Brain pericyte (primary cell): ENCODE measurements at places on chromosomes 6 and 20.

DNA sequence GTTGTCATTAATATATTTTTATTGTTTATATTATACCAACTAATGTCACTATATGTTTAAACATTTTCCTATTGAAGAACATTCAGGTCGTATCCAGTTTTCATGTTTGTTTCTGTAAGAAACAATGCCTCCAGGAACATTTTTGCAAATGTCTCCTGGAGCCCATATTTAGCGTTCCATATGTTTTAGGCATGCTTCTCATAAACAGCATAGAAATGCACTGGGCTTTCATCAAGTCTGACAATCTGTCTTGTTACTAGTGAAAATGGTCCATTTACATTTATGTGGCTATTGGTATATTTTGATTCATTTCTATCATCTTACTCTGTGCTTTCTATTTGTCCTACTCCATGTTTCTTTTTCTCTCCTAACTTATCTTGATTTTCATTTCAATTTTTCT, 431.7 kb downstream of the TFAP2A start:
- DNase-seq, result no peak

DNA sequence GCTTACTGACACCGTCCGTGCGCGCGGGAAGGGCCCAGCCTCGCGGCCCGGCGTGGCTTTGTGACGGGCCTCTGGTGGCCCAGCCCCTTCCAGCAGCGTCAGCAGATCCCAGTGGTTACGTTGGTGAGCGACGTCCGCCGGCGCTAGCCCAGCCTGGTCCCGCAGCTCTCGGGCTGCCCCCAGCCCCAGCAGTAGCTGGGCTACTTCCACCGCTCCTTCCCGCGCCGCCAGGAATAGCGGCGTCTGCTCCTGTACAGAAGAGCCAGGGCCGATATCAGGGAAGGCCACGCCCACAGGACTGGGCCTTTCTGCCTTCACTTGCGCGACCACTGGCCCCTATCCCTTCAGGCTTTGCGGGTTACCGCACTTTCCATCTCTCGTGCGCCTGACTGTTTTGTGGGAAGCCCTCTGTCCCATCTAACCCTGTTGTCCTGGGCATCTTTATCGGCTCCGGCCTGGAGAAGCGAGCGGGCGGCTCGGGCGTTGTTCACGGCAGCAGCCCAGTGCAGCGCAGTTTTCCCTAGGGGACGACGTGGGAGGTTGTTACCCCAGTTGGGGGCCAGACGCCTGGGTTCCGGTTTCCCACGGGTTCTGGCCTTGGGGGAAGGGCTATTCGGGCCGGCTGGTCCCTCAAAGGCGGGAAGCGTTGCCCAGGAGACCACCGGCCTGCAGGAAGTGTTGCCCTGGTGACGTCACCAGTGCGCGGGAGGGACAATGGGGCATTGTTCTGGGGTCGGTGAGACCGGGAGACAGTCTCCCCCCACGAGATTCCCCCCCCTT, 3.6 kb upstream of the GPSM3 start:
- no peak for DNase-seq

GRCh38 chr6:129248946-129249345, 366.0 kb downstream of the LAMA2 start:
- no peak for DNase-seq

DNA sequence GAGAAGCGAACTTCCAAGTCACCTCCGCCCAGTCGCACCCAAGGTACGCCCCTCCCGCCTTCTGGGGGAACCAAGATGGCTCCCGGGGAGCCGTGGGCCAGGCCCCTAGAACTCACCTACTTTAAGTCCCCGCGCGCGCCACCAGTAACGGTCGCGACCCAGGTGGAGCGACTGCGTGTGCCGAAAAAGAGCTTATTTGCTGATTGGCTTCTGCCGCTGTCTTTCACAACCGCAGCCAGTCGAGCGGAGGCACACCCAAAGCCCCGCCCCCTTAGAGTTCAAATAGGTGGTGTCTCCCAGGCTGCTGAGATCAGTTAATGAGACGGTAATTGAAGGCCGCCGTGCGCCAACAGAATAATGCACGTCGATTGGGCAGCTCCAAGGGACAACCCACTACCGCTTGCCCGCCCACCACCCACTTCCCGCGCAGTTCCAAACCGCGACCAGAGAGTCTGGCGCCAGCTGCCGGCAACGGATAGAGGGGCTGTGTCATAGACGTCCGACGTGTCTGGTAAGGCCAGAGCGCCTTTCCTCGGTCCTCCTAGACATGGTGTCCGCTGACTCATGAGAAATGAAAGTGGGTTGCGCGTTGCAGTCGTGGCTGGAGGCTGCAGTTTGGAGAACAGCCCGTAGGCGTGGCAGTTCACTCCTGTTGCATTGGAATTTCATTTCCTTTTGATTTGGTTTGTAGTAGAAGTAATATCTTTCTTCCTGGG, at the start of gene MDC1:
Gene MDC1, minus strand, starts transcription at position 153 of the 716 bp plus-strand sequence. CDS start 2,106 bp downstream, outside the sequence.
- peak; percentile 100 for DNase-seq

- no peak for DNase-seq
Measured at GRCh38 chr6:161050134-161050765, 58.7 kb downstream of the MAP3K4 start.

DNA sequence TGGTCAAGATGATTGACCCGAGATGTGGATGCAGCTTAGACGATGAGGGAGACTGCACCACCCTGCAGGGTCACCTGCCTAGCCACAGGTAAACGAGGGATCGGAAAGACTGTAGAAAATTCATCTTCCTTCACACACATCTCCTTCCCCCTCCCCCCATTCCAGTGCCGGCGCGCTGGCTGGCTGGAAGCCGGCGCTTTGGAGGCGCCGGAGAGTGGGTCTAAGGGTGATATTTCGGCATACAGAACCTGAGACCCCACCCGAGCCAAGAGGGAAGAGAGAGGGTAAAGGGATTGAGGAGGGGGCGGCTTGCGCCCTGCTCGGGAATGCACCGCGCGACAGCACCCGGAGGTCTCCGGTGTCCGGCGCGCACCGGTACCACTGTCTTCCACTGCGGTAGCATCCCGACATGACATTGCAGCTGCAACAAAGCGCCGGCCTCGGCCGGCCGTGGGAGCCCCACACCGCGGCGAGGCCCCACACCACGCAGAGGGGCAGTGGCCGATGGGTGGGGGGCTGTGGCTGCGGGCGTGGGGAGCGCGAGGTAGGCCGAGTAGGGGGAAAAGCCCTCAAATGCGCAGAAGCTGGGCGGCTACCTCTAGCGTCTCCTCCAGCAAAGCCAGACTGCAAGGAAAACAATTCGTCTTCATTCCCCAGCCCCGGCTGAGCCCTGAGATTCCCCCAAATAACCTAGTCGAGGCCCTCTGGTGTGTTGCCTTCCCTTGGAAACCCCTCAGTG, 984 bp downstream of the TNFRSF21 start:
- no peak for DNase-seq

DNA sequence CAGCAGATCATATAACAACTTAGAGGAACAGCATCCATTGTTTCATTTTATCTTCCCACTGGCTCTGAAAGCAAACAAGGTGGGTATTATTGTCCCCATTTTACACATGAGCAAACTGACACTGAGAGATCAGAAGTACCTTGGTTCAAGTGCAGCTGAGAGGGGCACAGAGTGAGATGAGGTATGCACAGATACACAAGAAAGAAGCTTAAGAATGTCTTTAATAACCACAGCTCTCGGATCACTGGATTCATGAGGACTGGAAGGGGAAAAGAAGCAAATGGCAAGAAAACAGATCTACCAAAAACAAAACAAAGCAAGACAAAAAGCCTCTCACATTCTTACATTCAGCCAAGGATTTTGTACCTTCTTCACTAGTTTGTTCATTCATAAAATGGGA, 10.6 kb downstream of the SLC2A10 start:
- DNase-seq, result no peak

DNA sequence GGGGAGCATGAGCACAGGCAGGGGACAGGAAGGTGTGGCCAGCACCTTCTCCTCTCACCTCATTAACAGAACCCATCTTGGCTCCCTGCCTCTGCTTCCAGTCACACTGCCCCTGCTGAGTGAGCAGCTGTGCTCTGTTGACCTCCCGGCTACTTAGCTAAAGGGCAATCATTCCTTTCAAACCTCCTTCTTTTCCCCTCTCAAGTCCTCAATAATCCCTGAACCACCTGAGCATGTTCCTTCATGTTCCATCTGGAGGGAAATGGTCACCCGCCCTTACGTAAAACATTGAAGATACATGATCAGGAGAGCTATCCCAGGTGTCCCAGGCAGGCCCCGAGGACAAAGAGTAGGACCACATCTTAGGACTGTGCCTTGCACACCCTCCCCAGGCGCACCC, 21.7 kb upstream of the MRPS10 start:
- DNase-seq, result no peak

GRCh38 chr6:143098054-143098671, 37.5 kb downstream of the AIG1 start:
- no peak for DNase-seq

GRCh38 chr6:30682143-30683117, 4.0 kb downstream of the PPP1R18 start:
- DNase-seq, result peak; percentile 73

- no peak for DNase-seq
Measured at GRCh38 chr6:46393161-46393939, 97.9 kb downstream of the RCAN2 start.

- DNase-seq, result no peak
Measured at GRCh38 chr6:34098045-34098936, 47.6 kb downstream of the GRM4 start.

DNA sequence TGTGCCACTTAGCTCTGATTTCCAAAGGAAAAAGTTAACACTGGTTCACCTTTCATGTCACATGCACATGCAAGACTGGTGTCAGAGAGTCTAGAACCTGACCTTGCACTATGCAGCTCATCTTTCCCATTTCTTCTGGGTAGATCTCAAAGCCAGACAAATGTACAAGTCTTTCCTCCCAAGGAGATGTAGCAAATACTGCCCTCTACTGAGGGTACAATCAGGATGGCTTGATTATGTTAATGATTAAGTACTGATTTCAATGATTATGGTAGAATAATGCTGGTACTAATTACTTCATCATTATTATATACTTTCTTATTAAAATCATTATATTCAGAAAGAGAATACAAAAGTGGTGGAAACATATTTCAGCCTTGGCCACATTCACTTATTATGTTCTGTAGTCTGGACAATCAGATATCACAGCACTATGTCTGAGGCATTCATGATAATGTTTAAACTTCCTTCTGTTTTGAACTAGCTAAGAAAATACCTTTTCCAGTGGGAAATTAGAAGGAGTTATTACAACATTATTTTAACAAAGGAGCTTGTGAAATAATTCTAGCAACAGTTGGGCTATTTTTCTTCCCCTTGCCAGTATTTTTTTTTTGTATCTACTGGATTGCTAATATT, 68.5 kb upstream of the FOXO3 start:
- DNase-seq, result no peak

DNA sequence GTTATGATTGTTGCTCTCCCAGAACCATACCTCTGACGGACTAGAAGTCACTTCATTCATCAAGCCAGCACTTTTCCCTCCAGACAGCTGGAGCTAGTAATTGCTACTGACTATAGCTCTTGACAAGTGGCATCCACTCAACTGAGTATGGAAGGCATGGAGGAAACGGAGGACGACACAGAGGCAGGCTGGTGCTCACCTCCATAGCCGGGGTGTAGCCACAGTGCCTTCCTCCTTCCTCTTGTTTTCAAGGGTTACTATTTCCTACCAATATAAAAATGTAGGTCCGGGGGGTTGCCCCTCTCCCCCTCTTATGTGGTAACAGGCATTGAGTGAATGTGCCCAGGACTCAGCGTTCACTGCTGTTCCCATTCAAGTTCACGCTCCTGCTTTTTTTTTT, 23.5 kb upstream of the FOXC1 start:
- DNase-seq, result no peak

- DNase-seq, result no peak
Measured at GRCh38 chr20:1674361-1674760, 16.8 kb upstream of the SIRPG start.

DNA sequence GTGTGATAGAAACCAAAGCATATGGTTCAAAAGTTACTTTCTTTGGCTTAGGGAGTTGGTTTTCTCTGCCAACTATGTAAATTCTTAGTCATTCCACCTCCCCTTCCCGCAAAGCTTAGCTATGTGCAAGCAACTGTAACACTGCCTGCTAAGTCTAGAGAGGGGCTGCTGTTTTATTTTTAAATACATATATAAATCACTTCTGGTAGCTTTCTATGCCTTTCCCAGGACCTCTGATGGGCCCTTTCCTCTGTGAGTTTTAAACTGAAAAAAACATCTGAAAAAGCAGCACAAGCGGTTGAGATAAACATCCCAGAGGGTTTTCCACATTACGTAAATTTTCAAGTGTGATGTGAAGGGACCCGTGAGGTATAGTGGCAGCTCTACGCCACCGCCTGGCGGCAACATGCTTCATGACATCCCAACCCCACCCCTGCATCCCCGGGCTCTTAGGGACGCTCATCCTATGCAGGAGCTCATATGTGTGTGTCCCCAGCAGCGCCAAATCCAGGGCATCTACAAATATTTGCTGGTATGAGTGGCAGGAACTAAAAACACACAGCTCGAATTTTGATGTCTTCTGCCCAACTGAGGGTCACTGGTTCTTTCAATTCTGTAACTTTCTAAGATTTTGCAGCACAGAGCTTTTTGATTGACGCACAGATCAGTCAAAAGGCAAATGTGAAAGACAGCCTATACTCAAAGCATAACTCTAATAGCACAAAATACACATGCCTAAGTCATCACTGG, 12.7 kb downstream of the SAYSD1 start:
- no peak for DNase-seq

DNA sequence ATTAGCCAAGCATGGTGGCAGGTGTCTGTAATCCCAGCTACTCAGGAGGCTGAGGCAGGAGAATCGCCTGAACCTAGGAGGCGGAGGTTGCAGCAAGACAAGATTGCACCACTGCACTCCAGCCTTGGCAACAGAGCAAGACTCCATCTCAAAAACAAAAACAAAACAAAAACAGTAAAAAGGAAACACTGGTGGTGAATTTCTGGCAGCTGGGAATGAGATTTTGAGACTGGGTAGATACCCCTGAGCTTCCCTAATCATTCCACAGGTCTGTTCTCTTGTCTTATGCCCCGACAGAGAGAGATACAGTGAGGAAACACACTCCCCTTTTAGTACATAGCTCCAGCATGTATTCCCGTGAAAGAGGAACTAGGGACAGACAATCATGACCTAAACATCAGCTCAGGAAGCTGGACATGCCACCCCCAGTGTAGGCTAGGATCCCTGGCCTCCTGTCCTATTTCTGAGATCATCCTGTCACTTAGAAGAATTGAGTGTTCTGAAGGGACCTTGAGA, 9.6 kb downstream of the MAN1A1 start:
- DNase-seq, result no peak

DNA sequence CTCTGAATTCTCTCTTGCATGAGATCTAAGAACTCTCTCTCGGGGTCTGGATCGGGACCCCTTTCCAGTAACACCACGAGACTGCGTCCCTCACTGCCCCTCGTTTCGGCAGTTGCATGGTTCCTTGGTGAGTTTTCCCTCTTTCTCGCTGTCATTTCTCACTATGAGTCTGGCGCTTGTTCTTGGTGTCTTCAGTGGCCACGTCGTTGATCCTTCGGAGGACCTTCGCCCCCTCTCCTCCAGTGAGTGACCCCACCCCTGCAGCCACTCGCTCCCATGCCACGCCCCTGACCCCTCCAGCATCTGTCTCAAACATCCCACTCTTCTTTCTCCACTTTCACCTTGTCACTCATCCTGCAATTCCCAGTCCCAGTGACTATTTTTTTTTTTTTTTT, 23.0 kb downstream of the SYNJ2 start:
- no peak for DNase-seq

- no peak for DNase-seq
Measured at GRCh38 chr20:57683881-57684807, 25.7 kb downstream of the PMEPA1 start.

GRCh38 chr20:17835934-17836300, 132.7 kb downstream of the SNX5 start:
- no peak for DNase-seq
